ENCODE measurements at places on chromosomes 2 and 18.

DNA sequence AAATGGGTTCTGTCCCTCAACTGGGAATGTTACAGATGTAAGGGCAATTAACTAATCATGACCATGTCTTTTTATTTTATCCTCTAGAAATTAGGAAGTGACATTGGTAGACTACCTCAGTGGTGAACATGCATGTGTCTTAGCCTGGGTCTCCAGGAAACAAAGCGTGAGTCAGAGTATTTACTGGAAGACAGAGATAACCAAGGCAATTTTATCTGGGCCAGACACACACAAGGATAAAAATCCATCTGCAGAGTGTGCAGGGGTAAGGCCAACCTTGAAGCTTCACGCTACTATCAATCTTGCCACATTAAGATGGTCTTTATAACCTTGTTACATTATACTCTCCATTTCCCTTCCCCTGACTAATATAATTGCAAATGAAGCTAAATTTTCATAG is 487.5 kb downstream of the SUCLG1 start:
- peak; percentile 22 for DNase-seq

GRCh38 chr18:31044926-31045325 is 2.4 kb upstream of the DSC3 start:
- no peak for DNase-seq

DNA sequence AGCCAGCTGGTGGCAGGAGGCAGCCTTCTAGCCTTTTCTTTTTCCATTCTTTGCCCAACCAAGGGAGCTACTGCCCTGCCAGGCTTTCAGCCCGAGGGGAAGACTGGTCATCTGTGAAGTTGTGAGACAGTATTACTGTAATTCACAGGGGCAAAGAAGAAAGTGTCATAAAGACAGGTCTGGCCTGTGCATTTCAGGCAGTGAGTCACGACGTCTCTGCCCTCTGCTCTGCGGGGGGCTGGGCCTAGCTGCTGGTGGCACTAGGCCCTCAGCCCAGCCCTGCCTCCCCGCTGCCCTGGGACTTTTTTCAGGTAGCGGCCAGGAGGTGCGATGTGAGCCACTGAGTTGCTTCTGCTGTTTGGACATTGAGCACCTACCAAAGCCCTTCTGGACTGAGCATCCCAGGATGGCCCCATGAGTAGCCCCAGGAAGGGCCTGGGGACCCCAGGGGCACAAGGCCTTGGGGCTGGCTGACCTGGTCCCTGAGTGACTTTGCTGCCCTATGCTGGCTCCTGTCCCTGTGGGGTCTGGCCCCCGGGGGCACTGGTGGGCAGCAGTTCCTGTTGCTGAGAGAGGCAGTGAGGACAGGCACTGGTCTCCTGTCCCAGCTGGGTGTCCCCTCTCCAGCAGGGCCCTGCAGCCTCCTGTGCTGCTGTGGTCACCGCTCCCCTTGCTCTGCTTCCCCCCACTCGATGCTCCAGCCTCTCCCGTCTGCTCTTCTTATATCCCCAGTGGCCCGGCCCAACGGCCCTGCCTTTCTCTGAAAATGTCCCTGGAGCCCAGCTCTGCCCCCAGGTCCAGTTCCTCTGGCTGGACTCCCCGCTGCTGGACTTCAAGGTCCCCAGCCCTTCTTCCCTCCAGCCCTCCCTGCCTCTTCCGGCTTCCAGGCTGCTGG is 7.0 kb downstream of the INHBB start:
- no peak for DNase-seq

- DNase-seq = no peak
Measured at GRCh38 chr2:191350826-191351225, 105.6 kb downstream of the MYO1B start.

DNA sequence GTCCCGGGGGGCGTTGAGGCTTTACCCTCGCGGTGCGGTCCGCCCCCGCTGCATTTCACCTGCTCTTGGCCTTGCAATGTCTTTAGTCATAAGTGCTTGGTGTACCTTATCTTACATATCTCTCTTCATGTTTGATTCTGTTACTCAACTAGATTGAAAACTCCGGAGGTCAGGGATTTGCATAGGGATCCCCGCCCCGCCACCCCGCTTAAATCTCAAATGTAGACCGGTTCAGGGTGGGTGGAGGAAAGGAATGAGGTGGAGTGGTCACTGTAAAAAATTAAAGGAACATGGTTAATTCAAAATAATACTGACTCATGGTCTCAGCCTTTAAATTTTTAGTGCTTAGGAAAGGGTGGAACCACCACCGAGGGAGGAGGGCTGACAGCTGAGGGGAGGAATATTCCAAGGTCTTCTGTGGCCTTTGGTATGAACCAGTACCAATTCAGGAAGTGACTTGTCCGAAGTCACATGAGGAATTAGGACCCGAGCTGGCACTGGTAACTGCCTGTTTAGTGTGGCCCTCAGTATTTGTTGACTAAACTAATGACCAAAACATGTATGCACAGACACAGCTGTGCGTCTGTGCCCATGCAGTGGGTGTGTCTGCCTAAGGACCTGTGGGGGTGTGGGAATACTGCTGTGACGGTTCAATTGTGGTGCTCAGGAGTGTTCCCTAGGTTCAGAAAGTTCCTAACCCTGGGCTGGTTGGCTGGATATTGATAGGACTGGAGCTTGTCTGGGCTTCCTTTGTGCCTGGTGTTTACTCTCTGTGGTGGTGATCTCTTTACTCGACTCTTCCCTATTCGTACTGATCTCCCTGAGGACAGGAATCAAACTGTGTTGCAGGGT is 1.0 kb downstream of the PLEKHB2 start:
- peak; percentile 53 for DNase-seq

GRCh38 chr2:40658941-40659340 is 207.1 kb upstream of the SLC8A1 start:
- DNase-seq = no peak

- DNase-seq = no peak
Measured at GRCh38 chr18:1253827-1254226, 349.2 kb downstream of the ADCYAP1 start.

GRCh38 chr2:146412625-146413024 is 1432.2 kb upstream of the ACVR2A start:
- no peak for DNase-seq

- DNase-seq = no peak
Measured at GRCh38 chr2:69499966-69500365, 62.7 kb upstream of the NFU1 start.

GRCh38 chr18:13035249-13035914 is 44.2 kb downstream of the CEP192 start:
- no peak for DNase-seq

- DNase-seq = peak; percentile 60
Measured at GRCh38 chr18:3177902-3178687, 41.7 kb downstream of the MYOM1 start.

DNA sequence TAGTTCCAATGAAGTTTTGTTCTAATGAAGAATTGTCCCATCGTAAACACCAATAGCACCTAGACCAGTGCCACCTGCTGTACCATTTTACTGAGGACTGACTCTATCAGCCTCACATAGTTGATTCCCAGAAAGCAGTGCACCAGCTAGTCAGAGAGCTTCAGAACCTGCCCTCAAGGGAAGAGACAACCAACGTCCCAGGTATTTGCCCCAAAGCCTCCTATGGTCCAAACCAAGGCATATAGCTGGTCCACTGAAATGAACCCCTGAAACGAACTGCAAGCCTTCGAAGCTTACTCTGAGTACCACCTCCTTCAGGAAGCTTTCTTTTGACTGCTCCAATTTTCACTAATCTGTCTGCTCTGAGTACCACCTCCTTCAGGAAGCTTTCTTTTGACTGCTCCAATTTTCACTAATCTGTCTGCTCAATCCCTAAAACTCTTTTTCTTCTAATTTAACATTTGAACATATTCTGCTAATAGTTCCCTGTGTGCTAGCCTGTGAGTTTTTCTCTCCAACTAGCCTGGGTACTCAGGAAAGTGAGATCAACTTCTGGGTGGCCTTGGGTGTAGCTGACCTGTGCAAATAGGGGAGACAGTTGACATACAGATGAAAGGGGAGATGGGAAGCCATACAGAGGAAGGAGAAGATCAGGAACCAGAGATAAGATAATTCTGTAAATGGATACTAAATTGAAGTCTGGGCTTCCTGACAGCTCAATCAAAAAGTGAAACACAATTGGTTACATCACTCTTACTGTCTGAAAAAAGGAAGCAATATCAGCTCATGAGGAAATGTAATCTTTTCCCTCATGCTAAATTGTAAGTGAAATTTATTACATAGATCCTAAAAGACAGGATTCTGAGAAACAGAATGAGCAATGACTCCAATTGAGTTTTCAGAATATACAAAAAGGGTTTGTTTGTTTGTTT is 33.5 kb upstream of the EML4 start:
- DNase-seq = no peak

GRCh38 chr18:36901277-36901701 is 72.4 kb downstream of the KIAA1328 start:
- DNase-seq = no peak

DNA sequence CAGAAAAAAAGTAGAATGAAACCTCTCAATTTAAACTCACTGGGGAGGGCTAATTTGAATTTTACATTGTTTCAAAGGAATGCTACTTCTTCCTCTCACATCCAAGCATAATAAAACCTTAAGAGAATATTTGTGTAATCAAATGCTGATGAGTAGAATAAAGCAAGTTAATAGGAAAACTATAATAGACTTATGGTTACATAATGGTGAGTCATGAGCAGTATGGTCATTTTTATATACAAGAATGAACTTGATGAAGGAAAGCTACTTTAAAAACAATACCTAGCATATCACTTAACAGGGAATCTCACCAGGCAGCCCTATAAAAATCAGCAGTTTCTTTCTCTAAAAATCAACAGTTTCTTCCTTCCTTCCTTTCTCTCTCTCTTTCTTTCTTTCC is 80.3 kb downstream of the VSNL1 start:
- DNase-seq = no peak

- no peak for DNase-seq
Measured at GRCh38 chr18:63145851-63146555, 173.6 kb downstream of the BCL2 start.

GRCh38 chr2:21317131-21317530 is 193.4 kb downstream of the TDRD15 start:
- peak; percentile 52 for DNase-seq

GRCh38 chr2:205903549-205904129 is 182.3 kb downstream of the INO80D start:
- peak; percentile 74 for DNase-seq

- no peak for DNase-seq
Measured at GRCh38 chr2:100060875-100061274, 81.5 kb downstream of the AFF3 start.

- DNase-seq = no peak
Measured at GRCh38 chr18:9596226-9596625, 18.1 kb downstream of the PPP4R1 start.

DNA sequence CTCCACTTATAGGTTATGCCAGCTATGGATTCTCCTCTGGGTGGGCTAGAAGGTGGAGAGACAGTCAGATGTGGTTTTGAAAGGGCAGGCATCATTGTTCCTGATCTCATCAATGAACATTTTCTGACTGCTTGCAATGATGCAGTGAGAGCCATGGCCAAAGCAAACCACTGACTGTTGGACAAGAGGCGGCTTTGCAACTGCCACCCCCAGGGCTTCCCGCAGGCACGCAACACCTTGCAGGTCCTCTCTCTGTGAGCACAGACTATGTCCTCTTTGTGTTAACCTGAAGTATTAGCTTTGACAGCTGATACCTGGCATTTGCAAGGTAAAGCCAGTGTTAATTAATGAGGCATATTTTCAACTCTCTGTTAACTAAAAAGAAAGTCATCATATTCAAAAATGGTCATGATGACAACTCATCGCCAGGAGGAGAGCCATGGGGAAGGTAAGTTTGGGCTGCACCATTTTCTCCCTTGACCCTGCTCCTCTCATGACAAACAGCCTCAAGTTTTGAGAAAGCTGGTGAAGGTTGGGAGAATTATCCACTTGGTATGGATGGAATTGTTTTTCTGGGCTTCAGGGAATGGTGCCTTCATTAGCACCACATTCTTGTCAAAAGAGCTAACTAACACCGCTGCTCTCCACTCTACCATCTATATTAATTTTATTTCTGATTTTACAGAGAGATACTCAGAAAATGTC is 14.9 kb upstream of the FAM124B start:
- peak; percentile 85 for DNase-seq

DNA sequence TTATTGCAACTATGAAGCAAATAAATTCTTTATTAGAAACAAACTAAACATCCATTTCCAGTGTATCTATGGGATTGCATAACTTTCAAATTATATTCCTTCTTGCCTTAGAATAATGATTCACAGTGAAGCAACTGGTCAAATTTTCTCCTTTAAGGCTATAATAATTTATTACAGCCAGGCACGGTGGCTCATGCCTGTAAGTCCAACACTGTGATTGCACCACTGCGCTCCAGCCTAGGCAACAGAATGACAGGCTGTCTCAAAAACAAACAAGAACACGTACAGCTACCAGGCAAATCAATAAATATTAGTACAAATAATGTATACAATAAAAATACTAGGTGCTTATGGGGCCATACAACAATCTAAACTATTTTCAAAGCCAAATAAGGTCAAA is 1416.2 kb downstream of the LRP1B start:
- DNase-seq = no peak

DNA sequence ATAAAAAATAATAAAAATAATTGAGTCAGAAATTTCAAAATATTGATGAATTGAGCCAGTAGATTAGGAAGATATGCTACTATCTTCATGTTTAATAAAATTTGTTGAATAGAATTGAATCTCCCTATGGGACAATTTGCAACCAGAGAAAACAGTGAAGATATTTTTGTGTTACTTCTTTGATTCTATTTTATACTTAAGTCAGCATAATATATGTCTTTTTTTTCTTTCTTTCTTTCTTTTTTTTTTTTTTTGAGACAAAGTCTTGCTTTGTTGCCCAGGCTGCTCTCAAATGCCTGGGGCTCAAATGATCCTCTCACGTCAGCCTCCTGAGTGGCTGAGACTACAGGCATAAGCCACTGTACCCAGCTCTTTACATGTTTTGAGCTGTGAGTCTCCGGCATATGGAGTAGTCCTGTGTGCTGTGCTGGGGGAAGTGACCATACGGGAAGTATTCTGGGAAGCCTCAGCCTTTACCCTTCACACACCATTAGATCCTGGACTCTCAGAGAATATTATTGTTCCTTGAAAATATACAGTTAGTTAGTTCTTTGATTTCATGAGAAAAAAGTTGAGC is 13.8 kb upstream of the IAH1 start:
- no peak for DNase-seq

DNA sequence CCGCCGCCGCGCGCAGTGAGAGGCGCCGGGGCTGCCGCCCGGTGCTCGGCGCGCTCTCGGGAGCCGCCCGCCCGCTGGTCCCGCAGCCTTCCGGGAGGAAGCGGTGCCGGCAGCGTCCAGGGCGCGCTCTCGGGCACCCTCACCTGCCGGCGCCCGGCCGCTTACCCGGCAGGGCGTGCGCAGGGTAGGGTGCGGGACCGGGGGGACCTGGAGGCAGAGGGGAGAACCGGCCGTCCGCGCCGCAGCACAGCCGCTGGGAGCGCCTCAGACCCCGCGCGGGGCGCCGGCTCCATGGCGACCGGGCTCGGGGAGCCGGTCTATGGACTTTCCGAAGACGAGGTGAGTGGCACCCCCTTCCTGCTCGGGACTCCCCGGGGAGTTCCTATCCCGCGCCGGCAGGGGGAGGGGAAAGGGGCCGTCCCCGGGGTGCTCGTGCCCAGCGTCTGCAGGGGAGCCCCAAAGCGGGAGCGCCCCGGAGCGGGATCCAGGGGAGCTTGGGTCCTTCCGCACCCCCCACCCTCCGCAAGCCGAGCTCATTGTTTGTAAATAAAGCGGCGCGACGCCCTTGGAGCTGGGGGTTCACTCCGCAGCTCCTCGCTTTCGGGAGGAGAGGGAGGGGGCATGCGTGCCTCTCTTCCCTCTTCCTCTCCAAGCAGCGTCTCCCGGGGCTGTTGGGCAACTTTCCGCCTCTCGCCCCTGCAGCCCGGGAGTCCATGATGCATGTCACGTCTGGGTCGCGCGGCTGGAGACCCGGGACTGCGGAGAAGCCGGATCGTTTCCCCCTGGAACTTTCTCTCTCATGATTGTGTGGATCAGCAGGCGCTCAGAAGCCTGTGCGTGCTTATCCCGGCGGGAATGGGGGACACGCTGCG is 580 bp downstream of the NEDD4L start:
- peak; percentile 34 for DNase-seq

Data from trophoblast cell (in vitro differentiated cells and primary cell).